NCI-H1436 treated with DMSO at 0.1 percent for 48 hours (cell line): ENCODE measurements at places on chromosomes 12 and 14.

DNA sequence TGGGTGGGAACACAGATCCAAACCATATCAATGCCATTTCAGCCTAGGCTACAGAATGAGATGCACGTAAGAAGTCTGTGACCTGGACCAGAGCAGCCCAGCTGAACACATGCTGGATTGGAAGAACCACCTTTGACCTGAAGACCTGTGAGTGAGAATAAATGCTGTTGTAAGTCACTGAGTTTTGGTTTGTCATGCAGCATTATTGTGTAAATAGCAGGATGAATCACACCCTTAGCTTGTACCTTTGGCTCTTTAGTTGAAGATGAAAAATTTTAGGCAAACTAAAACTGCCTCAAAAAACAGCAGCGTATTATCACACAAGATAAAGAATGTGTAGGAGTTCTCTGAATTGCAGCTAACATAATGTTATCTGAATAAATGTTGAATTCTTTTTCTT is 199.4 kb upstream of the LRIG3 start:
- no peak for DNase-seq

DNA sequence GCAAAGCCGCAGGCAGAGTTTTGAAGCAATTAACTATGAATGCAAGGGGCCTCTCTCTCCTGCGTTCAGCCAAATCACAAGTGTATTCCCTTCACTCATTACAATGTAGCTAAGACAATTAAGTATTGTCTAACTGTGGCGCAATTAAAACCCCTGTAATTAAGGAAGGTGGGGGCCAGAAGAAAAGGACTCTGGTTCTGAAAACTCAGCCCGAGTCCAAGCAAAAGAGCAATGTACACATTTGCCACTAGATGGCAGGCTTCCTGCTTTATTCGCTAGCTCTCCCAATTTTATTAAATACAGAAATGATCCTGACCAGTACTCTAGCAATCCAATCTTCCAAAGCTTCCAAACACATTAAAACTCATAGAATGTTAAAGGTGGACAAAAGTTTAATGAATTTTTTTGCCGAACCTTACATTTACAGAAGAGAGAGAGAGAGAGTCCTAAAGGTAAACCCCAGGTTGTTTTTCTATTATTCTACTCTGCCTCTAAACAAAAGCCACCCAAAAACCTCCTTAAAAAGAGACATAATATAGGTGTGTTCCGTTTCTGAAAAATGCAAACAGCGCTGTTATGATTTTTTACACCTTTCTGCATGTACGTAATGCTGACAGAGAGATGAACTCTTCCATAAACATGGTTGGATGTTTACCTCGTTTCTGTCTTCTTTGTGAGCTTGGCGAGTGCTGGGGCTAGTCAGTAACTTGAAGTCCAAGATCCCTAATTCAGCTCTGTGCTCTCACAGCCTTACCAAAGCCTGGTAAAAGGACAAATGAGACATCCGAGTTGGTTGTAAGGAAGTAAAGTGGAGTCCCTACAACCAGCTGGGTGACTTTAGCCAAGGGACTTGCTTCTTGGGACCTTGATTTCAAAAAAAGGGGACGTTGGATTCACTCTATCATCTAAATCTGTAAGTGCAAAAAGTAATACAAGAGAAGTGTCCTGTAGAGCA is 50.9 kb upstream of the VASH1 start:
- no peak for DNase-seq

GRCh38 chr12:93174473-93174872 is 203.3 kb upstream of the NUDT4 start:
- DNase-seq = no peak

DNA sequence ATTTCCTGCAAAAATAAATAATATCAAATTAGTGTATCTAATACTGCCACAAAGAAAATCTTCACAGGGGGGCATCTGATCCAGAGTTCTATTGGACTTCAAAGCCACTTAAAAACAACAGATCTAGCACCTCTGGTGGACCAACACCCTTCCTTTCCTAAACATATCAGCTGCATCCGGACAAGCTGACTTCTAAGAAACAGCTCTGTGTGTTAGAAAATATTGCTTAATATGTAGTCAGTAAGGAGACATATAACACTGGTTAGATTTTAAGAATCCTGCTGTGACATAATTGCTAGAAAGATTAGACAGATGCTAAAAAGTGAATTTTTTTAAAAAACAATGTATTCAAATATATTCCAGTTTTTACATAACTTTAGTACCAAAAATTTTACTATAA is 61.1 kb upstream of the PTPRB start:
- DNase-seq = no peak

GRCh38 chr14:76958980-76959710 is 69.4 kb downstream of the IRF2BPL start:
- DNase-seq = no peak

DNA sequence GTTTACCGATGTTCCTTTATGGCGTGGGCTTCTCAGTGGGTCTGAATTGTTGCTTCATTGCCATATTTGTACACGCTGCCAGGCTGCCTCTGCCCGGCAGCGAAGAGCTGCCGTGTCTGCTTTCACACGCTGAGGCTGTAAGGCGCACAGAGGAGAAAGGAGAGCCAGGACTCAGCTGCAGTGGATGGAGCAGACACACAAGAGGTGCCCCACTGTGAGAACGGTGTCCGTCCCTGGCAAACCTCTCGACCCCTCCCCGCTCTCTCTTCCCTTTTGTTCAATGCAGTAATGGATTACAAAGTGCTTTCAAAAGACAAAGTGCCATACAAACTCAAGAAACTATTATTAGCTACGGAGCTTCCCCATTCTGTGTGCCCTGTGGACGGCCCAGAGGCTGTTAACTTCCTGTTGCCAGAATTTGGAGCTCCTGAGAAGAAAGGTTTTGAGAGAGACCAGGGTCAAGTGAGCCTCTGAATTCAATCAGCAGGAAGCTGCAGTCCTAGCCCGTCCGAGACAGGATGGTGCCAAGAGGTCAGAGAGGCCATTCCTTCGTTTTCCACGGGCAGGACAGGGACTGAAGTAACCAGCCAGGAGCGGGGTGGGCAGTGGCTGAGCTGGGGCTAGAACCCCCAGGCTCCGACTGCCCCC is 15.8 kb downstream of the CCND2 start:
- DNase-seq = no peak

GRCh38 chr14:106308839-106309389 is 782.5 kb downstream of the TMEM121 start:
- no peak for DNase-seq

DNA sequence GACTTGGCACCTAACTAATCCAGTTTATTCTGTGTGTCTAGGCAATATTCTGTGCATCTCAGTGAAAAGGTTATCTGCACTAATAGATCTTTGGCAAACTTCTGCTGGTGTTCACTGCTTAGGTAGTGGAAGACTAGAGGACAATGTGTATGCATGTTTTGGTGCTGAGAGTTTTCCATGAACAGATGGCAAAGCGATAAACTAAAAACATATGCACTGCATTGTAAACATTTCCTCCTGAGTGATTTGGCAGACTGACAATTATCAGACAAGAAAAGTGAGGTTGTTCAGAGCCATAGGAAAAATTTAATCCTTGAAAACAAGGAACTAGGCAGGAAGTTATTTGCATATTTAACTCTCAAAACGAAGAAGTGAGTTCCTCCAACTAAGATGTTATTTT is 400.4 kb downstream of the ATP23 start:
- DNase-seq = no peak
